Inflammatory macrophage treated with lipopolysaccharide for 1 hour (primary cell): ENCODE measurements at places on chromosomes 12 and 14.

- DNase-seq, result peak; percentile 85
Observed at GRCh38 chr14:61478971-61479473, 157.6 kb downstream of the PRKCH start.

DNA sequence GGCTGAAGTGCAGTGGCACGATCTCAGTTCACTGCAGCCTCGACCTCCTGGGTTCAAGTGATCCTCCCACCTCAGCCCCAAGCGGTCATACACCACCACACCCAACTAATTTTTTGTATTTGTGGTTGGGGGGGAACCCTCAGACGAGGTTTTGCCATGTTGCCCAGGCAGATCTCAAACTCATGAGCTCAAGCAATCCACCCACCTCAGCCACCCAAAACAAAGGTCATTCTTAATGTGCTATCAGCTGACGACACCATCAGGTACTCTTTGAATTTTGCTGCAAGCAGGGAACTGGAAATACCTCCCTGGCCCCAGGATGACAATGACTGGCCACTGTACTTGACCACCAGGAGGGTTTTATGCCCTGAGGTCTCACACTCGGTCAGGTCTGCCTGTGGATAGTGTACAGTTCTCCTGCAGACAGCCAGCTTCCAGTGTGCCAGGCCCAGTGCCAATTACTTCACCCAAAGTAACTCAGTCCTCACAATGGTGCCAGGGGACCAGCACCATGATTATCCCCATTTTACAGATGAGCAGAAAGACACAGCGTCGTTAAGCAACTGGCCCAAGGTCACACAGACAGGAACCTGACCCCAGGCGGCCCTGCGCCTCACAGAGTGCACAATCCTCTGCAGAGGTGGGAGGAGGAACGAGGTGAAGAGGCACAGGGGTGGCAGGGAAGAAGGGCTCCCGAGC lies 42.9 kb downstream of the ITPK1 start:
- DNase-seq, result peak; percentile 27

- peak; percentile 64 for DNase-seq
Observed at GRCh38 chr12:50032854-50033581, 7.7 kb upstream of the RACGAP1 start.

DNA sequence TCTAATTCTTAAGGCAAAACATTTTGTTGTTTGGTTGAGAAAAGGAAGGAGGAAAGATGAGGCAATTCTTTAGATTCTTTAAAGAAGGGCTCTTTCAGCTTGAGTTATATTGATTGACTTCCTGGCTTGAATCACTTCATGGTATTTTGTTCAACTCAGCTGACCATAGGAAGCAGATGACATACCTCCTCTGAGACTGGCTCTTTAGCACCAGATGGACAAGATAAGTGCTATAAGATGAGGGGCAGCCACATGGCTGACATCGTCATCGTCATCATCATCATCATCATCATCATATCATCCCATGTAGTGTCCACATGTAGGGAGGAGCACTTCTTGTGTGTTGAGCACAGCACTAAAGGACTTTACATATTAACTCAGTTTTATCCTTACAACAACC lies 81.3 kb downstream of the SSPN start:
- peak; percentile 65 for DNase-seq

- DNase-seq, result no peak
Observed at GRCh38 chr14:102525929-102526497, 16.4 kb upstream of the ANKRD9 start.

GRCh38 chr14:29752221-29752923 lies 175.3 kb downstream of the PRKD1 start:
- no peak for DNase-seq
